ENCODE measurements at places on chromosomes 3 and 15.
A peak's percentile ranks its signal among the peaks of the same experiment; 100 is the strongest.

DNA sequence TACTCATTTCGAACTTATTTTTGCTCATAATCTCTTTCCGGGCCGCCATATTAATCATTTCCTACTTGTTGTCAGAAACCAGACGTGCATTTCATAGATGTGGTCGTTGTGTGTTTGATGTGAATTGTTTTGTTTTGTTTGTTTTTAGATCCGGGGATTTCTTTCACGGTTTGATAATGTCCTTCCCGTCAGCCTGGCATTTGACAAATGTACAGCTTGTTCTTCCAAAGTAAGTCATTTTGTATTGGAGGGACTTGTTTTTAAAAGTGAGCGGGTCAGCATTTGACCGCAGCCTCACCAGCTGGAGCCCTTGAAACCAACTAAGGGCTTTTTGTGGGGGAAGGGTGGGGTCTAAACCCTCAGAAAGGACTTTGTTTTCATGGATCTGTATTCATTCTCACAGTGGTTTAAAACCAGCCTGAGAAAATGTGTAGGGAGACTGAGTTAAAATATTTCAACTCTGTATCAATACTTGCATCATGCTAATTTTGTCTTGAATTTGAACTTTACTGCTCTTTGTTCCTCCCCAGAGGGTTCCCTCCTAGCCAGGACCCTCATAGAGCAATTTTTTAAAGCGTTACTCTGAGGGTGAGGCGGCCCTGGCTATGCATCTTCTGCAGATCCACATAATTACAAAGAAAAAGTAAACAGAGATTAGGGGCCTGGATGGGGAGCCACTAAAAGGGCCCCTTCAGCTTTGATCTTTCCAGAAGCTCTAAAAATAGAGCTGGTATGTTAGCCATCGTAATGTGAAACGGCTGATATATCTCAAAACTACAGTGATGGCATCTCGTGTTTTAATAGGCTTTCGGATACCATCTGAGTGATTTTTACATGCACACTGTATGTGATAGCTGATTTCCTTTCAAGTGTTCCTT, 107.9 kb downstream of the ATG7 start:
- DNase-seq = no peak

DNA sequence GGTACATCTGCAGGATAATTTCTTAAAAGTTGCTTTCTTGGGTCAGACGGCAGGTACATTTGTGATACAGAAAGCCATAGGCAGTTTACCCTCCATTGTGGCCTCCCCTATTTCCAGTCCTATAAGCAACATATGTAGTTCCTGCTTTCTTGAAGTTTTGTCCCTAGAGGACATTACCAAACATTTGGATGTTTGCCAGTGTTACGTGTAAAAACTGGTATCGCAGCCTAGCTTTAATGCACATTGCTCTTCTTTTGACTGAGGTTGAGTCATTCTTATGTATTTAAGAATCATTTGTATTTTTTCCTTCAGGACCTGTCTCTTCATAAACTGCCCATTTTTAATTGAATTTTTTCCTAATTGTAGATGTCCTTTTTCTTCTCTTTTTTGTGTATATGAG, 114.3 kb downstream of the DIPK2A start:
- no peak for DNase-seq

DNA sequence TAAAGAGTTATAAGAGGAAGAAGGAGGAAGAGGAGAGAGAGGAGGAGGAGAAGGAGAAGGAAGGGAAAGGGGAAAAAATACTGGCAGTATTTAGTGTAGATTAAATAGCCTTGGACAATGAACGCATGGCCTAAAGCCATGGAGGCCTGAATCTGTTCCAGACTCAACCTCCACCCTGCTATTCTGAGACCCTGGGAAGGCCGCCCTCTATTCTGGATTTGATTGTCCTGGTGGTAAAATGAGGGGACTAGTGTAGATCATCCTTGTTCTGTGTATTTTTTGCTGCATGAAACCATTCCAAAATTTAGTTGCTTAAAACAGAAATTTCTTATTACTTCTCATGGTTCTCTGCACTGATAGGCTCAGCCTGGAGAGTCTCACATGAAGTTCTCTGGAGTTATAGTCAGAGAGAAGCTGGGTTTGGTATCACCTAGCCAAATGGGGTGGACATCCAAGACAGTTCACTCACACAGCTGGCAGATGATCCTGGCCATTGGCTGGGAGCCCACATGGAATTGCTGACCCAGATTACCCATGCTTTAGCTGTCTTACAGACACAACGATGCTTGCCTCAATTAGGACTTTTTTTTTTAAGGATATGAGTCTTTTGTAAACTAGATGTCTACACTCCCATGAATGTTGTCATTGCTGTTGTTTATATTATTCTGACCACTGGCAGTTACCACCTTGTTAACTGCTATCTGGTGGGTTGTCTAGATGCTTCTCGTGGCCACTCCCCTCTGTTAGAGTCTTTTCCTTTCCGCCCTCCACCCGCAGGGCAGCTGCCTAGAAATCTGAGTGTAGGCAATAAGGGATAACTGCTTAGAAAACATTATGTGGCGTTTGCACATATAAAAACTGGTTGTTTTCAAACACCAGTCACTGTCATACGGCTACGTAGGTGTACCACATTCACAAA, 149.9 kb downstream of the SST start:
- no peak for DNase-seq

- no peak for DNase-seq
Observed at GRCh38 chr15:73628976-73629797, 4.0 kb downstream of the NPTN start.

- no peak for DNase-seq
Observed at GRCh38 chr15:70348581-70349344, 251.0 kb upstream of the TLE3 start.

- DNase-seq = no peak
Observed at GRCh38 chr3:172415323-172415722, 32.9 kb downstream of the GHSR start.

DNA sequence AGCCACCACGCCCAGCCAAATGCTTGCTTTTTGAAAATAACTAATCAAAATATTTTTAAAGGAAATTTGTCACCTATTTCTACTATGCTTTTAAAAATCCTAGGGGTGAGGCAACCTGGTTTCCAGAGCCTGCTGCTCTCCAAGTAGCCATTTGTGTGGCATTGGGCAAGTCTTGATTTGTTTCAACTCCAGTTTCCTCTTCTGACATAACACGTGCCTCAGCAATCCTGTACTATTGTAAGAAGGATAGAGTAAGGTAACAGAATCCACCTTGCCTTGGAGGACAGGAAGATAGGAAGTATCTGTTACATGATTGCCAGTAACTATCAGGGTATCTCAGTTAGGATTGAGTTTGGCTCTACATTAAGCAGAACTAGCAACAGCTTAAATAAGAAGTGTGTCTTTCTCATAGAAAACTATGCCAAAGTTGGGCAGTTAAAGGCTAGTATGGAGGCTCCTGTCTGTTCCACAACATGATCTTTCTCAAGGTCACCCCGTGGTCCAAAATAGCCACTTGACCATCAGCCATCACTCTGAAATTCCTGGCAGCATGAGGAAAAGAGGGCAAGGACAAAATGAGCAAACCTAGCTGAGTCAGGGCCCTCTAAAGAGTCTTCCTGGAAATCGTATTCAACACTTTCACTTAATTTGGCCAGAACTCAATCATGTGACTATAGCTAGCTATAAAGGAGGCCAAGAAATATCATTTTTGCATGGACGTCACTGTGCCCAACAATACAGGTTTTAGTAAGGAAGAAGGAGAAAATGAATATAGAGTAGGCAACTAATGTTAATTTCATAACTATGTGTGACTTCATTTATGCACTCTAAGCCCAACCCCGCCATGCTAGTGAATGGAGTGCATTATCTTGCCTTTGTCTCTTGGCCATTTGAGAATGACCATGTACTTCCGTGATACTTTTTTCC, 66.1 kb downstream of the HMG20A start:
- DNase-seq = no peak

- DNase-seq = peak; percentile 46
Observed at GRCh38 chr15:94164202-94164807, 67.1 kb upstream of the MCTP2 start.

GRCh38 chr15:69474846-69475455, 22.3 kb downstream of the RPLP1 start:
- no peak for DNase-seq

GRCh38 chr3:63808633-63809032, 10.5 kb upstream of the C3orf49 start:
- no peak for DNase-seq

GRCh38 chr15:91132079-91132478, 32.0 kb downstream of the SV2B start:
- no peak for DNase-seq

- no peak for DNase-seq
Observed at GRCh38 chr15:27951191-27951890, 147.8 kb downstream of the OCA2 start.

DNA sequence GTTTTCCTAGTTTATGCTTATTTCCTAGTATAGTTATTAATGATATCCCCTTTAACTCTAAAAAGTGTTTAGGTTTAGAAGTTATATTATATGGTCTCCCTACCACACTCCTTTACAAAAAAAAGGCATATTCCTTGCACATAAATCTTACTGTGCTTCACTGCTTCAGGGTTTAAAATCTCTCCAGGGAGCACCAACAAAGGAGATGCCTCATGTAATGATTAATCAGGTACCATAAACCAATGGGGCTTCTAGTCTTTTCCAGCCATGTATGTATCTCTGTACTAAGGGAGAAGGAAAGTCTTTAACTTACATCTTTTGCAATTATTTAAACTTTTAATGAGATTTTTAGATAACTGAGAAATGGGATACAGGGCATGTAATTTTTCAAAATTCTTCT, 91.5 kb upstream of the RBMS3 start:
- DNase-seq = no peak

DNA sequence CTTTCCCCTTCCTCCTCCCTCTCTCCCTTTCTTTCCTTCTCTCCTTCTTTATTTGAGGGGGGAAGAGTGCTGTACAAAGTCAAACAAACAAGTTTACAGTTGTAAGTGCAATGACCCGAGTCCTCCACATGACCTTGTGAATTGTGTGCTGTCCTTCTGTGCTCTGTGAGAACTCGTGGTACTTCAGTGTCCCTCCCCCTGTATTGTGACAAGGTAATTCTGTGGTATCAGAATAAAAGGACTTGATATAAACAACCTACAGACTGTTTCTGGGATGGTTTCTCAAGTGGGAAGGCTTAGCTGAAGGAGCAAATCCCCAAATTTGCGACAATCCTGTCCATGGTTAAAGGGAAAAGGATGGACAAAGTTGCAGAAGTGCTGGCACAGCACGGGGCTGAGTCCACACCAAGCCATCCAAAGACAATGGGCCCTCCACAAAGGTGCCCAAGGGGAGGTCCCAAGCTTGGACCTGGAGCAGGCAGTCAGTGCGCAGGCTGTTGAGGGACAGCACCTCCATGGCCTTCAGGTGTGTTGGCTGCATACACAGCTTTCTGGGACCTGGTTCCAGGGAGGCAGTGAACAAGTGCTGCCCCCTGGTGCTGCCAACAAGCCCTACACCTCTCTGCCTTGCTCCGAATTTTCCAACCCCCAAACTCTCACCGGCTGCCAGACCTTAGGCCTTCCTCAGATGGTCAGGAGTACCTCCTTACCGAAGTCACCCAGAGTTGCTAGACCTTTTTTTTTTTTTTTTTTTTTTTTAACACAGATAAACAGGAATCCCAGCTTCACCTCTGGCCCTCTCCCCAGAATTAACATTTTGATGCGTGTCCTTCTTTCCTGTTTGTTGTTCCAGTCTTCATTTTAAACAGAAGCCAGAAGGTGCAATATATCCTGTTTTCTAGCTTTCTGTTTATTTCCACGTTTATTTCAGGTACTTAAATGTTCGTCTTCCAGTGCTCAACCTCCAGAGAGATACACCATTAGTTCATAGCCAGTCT, 2.6 kb upstream of the APEH start:
- DNase-seq = peak; percentile 73

DNA sequence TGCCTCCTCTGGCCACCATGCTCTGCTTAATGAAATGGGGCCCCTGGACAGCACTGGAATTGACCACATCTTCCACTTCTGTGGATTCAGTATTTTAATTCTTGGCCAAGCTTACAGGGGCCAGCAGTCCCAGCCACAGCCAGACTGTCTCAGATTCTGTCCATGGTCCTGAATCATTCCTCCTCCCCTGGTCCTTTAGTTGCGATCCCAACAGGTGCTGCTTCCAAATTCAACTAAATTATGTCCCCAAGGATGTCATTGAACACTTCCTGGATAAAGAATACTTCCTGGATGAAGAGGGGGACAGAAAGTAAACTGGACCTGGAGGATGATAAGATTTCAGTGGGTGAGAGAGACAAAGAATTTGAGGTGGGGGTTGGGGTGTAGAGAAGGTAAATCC, 111.1 kb upstream of the FOXB1 start:
- DNase-seq = no peak

GRCh38 chr15:72237853-72238224, 6.8 kb upstream of the PKM start:
- no peak for DNase-seq

DNA sequence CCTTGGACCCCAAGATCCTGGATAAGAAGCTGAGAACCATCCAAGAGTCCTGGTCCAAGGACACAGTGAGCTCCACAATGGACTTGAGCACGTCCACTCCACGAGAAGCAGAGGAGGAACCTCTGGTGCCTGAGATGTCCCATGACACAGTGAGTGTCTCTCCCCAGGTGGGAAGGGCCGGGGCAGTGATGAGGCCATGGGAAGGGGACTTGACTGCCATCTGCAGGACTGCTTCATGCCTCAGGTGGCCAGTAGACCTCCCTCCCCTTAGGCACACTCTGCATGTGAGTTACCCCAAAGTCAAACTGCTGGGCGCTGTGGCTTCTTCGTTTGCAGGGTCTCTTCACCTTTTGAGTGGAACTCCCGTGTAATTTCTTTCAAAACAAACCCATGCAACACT, 59.7 kb downstream of the CCDC33 start:
- DNase-seq = no peak

DNA sequence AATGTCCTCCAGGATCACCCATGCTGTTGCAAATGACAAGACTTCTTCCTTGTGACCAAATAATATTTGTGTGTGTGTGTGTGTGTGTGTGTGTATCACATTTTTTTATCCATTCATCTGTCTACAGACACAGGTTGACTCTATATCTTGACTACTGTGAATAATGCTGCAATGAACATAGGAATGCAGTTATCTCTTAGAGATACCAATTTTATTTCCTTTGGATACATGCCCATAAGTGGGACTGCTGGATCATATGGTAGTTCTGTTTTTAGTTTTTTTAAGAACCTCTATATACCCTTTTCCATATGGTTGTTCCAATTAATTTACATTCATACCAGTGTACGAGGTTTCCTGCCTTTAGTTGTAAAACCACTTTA, 41.7 kb downstream of the GPR176 start:
- DNase-seq = no peak

DNA sequence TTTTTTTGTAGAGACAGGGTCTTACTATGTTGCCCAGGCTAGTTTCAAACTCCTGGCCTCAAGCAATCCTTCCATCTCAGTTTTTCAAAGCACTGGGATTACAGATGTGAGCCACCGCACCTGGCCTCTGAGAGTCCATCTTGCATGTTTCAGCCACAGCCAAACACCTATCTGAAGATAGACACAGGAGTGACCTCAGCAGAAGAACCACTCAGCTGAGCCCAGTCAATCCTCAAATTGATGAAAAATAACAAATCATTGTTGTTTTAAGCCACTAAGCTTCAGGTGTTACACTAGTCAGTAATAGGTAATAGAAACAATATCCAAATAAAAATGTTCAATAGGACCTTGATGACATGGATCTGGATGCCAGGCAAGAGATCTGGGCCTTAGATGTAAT, 38.3 kb upstream of the MITF start:
- DNase-seq = no peak

- no peak for DNase-seq
Observed at GRCh38 chr3:59422312-59422711, 372.5 kb upstream of the CFAP20DC start.

- no peak for DNase-seq
Observed at GRCh38 chr3:190382082-190382481, 5.9 kb upstream of the CLDN16 start.
